ENCODE measurements at places on chromosomes 3 and 15.
A peak's percentile ranks its signal among the peaks of the same experiment; 100 is the strongest.

DNA sequence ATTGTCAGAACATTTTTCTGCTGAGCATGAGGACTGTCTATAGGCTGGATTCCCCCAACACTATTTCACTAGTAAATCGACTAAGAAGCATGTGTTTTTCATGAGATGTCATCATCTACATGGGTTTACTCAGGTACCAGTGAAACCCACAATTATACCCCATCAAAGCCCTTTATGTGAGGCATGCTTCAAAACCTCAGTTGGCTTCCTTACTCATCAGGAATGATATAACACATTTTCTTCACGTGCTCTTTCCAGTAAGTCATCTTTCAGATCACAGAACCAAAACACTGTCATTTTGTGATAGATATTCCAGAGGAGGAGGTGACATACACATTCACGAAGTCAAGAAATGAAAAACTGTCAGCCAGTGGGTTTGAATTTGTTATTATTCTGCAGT lies 116.5 kb downstream of the ANO10 start:
- DNase-seq: no peak

DNA sequence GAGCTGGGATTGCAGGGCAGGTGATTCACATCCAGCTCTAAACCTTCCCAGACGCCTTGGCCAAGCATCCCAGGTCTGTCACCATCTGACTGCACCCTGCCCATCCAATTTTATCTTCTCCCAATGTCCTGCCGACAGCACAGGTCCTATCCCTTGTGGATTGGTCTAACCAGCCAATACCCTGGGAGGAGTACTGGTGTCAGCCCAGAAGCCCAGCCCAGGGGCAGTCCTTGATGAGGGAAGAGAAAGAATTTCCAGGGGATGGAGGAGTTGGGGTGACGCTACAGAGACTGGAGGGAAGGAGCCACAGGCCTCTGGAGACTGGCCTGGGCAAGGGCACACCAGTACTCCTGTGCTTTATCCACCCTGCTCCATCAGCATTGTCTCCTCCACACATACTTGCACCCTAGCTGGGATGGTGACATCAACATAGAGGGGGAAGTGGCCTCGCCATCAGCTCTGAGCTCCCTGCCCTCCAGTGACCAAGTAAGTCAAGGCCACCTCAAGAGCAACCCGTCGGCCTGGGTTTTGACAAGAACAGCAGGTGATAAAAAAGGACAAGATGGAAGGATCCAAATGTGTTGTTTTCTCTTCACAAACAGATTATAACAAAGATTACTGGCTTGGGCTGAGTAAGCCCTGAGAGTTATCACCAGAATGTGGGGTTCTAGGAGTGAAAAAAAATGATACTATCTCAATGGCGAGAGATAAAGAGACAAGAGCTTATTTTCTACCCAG lies 114.6 kb downstream of the AQP9 start:
- no peak for DNase-seq

- DNase-seq: no peak
Measured at GRCh38 chr15:51443282-51443914, 101.9 kb downstream of the GLDN start.

GRCh38 chr15:70504299-70504951 lies 258.9 kb downstream of the UACA start:
- no peak for DNase-seq

DNA sequence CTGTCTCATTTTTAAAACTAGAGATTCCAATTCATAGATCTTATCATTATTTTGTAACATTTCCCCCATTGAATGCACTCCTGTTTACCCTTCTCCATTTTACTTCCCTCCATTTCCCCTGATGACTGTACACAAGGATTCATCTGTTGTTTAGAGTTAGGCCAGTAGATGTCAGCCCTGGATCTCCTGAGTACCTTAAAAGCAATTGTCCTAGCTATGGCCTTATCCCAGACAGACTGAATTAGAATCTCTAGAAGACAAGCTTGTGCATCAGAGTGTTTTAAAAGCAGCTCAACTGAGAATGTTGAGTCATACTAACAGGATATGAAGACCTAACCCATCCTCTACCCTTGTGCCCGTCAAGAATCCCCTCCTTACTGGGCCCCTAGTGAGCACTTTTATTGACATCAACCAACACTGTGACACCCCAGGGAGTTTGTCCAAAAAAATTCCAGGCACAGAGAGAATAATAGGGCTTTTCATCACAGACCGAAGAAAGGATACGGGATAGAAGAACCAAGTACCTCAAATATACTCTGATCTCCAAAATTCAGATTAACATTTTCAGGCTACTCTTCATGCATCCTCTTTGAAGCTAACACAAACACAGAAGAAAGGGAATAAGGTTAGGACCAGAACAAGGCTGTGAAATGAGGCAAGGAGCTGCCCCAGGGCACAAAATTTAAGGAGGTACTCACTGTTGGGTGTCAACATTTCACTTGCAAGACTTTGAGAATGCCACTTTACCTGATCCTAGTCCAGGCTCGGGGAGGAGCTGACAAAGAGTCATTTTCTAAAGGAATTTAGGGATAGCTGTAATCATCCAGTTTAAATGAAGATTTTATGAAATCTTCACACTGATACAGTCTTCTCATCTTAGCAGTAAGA lies 17.1 kb downstream of the ZBED2 start:
- DNase-seq: no peak

GRCh38 chr3:23402728-23403492 lies 199.8 kb downstream of the UBE2E2 start:
- DNase-seq: no peak

- DNase-seq: peak; percentile 4
Measured at GRCh38 chr15:43511012-43511885, 6.2 kb upstream of the MAP1A start.

DNA sequence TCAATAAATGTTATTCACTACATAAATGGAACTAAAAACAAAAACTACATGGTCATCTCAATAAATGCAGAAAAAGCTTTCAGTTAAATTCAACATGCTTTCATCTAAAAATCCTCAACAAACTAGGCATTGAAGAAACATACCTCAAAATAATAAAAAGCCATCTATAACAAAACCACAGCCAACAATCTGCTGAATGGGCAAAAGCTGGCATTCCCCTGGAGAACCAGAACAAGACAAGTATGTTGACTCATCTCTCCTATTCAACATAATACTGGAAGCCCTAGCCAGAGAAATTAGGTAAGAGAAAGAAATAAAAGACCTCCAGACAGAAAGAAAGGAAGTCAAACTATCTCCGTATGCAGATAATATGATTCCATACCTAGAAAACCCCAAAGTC lies 759.9 kb downstream of the EPHA3 start:
- DNase-seq: no peak
